Activated T-helper 1 cell treated with Interleukin-2 at 50 U/mL for 16 hours (primary cell): ENCODE measurements at places on chromosomes 11 and 22.

GRCh38 chr11:83292709-83293456, 6.7 kb upstream of the CCDC90B start:
- no peak for DNase-seq

- DNase-seq, result no peak
Measured at GRCh38 chr22:24977370-24978221, 25.1 kb downstream of the KIAA1671 start.

DNA sequence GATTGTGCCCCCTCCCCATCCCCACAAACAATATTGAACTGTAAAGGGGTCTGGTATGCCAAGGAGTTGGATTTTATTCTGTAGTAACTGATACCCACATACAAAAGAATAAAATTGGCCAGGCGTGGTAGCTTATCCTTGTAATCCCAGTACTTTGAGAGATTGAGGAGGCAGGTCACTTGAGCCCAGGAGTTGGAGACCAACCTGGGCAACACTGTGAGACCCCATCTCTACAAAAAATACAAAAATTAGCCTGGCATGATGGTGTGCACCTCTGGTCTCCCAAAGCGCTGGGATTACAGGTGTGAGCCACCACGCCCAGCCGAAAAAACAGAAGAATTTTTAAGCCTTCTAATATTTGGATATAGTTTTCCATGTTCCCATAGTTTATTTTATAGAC, 4.2 kb upstream of the GLB1L3 start:
- DNase-seq, result no peak

DNA sequence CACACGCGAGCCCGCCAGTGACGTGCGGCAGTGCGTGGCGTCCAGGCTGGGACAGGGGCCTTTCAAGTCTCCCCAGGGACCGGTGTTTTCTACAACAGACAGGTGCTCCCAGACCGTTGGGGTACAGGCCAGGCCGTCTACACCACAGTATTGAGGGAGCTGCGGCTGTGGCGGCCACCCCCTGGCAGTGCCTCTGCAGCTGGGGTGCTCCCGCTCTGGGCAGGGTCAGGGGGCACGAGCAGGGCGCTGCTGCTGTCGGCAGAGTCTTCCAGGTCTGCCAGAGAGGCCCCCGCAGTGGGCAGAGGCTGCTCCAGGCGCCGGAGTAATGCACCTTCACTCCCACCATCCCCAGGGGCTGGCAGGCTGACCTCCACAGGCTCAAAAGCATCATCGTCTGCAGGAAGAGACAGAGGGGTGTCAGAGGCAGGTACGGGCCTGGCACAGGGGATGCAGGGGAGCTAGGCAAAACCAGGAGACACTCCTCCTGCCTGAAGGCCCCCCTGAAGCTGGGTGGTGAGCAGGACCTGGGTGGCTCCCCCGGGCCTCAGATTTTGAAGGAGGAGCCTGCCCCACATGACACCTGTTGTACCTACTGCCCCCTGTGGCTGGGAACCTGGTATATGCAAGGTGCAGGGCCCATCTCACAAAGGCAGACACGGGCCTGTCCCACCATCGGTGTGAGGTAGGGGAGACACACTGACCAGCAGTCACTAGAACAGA, 83.3 kb downstream of the DGCR2 start:
- no peak for DNase-seq

DNA sequence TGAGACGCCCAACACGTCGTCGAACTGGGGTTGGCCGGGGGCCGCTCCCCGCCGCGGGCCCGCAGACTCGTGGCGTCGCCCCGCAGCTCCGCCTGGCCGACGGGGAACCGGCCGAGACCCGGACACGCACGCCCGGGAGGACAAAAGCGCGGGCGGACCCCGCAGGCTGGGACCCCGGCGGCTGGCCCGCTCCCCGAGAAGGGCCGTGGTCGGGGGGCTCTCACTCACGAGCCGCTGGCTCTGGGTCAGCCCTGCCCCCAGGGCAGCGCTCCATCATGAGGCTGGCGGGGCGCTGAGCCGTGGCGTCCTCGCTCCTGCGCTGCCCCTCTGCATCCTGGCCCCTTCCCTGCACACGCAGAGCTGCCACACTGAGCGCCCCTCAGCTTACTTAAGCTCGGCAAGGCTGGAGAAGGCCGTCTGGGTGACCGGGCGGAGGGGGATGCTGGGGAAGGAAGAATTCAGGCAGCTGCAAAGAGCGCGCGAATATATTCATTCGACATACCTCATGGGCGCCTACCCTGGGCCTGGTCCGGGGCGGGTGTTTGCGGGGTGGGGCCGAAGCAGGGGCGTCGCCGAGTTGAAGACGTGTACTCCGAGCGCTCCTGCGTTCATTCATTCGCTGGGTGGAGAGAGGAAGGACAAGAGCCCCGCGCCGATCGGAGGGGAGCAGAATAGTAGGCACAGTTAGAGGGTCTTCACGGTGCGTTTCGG, 579 bp upstream of the CYB5R2 start:
- DNase-seq, result no peak

GRCh38 chr22:31626427-31627150, 35.4 kb downstream of the PISD start:
- no peak for DNase-seq

GRCh38 chr11:36088266-36088972, 144.6 kb downstream of the LDLRAD3 start:
- DNase-seq, result no peak

DNA sequence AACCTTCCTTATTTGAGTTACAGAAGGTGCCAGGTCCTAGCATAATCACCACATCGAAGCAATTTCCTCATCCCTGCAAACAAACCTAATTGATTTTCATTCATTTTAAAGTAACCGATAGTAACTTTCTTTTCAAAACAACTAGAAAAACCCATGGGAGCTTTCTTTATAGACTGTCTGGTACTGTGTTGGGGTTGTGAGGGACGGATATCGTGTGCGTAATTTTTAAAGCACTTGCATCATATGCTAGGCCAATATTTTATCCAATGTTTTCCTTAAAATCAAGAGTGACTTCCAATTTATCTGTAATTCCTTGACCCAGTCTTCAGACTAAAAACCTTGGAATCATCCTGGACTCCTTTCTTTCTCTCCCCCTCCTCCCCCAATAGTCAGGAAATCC, 271.5 kb upstream of the SESN3 start:
- no peak for DNase-seq

GRCh38 chr22:39706376-39707140, 136.0 kb downstream of the CACNA1I start:
- no peak for DNase-seq

DNA sequence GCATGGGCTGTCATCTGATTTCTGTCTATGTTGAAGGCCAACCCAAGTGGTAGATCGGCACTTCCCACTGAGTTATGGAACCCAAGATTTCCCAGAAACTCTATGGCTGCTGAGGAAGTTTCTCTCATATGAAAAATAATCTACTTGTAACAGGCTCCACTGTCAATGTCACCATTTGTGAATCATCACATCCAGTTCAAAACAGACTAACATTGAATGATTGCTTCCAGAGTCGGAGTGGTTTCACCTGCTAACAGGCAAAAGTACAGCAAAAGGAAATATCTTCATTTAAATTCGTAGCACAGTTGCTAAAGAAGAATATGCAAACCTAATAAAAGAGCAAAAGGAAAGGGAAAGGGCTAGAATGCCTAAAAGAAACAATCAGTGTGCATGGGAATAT, 12.8 kb downstream of the WT1 start:
- no peak for DNase-seq

DNA sequence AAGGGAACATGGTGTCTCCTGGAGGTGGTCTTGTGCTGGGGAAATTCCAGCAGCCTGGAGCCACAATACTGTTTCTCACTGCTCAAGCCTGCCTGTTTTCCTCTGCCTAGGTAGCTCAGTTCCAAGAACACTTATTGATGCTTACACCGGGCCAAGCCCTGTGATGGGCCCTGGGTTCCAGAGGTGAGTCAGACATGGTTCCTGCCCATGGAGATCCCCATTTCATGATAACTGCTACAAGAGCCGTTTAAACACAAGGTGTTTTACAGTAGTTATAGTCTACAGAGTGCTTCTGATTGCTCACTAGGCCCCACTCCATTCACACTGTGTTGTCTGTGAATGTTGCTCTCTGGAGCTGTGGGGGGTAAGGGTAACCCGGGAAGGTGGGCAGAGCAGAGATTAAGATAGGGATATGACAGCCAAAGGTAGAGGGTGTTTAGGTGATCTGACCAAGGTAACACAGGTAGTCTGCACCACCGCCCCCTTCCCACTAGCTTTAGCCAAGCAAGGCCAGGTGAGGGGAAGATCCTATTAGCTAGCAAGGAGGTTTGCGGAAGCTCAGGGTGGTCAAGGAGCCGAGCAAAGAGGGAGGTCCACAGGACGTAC, 696 bp upstream of the MICAL2 start:
- DNase-seq, result no peak

GRCh38 chr11:119144825-119145486, 3.9 kb upstream of the ABCG4 start:
- no peak for DNase-seq

- no peak for DNase-seq
Measured at GRCh38 chr11:87076260-87076783, 38.6 kb downstream of the TMEM135 start.

DNA sequence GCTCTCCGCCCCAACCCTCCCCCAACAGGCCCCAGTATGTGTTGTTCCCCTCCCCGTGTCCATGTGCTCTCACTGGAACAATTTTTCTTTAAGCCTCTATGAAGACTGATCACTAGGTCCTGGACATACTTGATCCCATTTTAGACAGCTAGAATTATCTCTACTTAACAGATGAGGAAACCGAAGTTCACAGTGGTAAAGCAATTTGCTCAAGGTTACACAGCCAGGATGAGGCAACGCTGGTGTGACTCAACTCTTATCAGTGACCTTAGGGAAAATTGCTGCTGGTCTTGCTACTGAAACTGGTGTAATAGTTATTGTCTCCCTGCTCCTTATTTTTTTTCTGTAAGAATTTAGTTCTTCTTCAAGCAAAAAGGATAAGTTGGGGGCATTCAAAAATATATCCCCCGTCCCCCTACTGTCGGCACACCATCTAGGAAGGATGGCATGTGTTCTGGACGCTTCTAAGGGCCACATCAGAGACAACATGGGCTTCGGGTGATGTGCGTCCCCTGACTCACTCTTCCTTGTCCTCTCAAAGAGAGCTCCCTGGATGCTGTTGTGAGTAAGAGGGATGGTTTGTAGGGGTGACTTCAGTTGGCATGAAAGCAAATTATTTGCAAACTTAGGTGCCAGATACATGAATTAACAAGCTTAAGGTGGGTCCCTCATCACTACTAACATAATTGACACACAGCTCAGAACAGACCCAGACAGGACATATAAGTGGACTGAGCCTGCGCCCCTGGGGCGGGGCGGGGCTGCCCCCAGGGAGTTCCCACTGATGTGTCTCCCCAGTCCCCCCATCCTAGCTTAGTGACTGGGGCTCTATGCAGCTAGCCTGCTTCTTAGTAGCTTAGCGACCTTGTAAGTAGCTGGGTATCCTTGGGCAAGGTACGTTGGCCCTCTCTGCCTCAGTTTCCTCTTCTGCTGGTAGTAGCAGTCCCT, 23.6 kb upstream of the ALX4 start:
- DNase-seq, result no peak

GRCh38 chr22:24181088-24181995, at the start of gene SUSD2:
TSS of gene SUSD2 (plus strand) at chr22:24181487. CDS start at chr22:24181520, 33 bp downstream.
- no peak for DNase-seq

DNA sequence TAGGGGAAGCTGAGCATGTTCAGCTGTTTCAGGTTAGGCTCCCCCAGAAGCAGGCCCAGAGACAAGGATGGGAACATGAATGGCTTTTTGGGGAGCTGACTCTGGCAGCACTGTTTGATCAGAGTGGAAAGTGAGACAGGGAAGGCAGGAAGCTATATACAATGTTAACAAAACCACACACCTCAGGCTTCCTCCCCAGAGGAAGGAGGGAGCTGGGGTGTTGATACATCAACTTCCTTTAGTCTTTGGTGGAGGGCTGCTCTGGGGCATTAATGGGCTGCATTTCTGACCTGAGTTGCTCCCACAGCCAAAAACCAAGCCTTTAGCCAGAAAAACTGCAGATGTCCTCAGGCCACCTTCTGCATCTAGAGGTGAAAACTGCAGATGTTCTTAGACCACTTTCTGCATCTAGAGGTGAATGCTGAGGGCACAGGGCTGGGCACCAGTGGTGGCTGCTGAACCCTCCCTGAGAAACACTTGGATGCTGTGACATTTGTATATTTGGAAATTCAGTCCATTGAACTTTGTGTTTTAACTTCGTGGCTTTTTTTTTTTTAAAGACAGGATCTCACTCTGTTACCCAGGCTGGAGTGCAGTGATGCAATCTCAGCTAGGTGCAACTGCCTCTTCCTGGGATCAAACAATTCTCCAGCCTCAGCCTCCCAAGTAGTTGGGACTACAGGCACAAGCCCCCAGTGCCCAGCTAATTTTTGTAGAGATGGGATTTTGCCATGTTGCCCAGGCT, 49.9 kb downstream of the KIAA1671 start:
- no peak for DNase-seq

GRCh38 chr11:86672007-86672621, at the start of gene ME3:
TSS of gene ME3 (minus strand) at chr11:86672616.
- peak; percentile 7 for DNase-seq

DNA sequence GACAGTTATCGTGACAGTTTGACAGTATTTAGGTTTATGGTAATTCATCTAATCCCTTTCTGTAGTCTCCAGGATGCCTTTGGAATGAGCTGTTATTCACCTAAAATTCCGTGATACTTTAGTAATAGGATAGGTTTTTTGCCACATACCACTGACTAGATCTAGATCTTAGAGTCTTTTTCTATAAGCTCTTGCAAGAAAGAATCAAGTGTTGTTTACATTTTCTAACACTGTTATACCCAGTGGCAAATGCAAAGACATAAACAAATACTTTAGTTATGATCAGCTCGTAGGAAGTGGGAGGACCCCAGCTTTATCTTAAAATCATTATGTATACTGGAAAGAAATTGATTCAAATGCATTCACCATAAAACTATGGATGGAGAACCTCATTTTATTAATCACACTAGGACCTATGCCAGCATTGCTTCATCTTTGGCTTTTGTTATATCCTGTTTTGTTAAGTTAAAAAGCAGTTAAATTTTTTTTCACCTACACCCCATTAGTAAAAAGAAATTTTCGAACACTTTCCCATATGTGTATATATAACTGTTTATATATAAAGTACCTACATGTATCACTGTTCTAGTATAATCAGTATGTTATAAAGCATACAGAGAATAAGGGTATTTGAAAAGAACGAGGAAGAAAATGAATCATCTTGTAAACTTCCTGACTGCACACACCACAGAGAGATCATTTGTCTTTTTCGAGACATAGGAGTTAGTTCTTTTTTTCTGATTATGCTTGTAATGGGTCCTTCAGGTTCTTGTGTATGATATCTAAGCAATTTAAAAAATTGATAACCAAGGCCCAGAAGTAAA, 60.9 kb downstream of the PDHX start:
- DNase-seq, result no peak

DNA sequence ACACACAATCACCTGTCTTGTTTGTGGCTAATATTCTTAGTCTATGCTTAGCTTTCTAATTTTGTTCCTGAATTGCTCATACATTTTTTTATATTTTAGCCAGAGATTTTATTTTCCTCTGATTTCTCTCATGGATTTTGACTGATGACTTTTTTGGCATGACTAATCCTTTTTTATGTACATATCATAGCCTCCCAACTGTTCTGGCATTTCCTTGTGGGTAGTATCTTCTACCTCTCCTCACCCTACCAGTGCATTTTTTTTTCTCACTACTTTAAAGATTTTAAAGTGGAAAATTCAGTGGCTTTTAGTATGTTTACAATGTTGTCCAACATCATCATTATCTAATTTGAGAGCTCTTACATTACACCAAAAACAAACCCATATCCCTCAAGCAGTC, 84.4 kb upstream of the TENM4 start:
- no peak for DNase-seq
